A549 treated with Mapracorat at 1 μM for 4 hours (cell line): ENCODE measurements at places on chromosomes 4 and X. TPM values are rescaled to one million over a fixed set of nuclear protein-coding genes. Genes with fewer than 3 reads are reported as not detected.

SPARCL1 gene
- total RNA-seq: not detected in 5 replicates

FGF2 gene
- 26.9 to 57.2 TPM (median 51.8 TPM) in 5 replicates for total RNA-seq

ARHGAP6 gene
- 0.05 to 0.09 TPM in 2 of 5 replicates, not detected in the others for total RNA-seq

GPC4 gene
- total RNA-seq: 0.05 to 0.06 TPM in 2 of 5 replicates, not detected in the others

DRD5 gene
- total RNA-seq: not detected in 5 replicates

ADH1B gene
- not detected in 5 replicates for total RNA-seq

PRR27 gene
- total RNA-seq: not detected in 5 replicates

GUCY1B1 gene
- total RNA-seq: 0.07 to 0.36 TPM (median 0.21 TPM) in 5 replicates

GPRIN3 gene
- total RNA-seq: 1.5 to 3.0 TPM (median 2.9 TPM) in 5 replicates

SNCA gene
- total RNA-seq: 0.13 to 0.48 TPM (median 0.23 TPM) in 3 of 5 replicates, not detected in the others

PABPC4L gene
- total RNA-seq: 0.05 to 0.09 TPM (median 0.07 TPM) in 4 of 5 replicates, not detected in the other

MRFAP1 gene
- 250 to 265 TPM (median 257 TPM) in 5 replicates for total RNA-seq

P2RY4 gene
- total RNA-seq: not detected in 5 replicates

SLC4A4 gene
- total RNA-seq: 1.3 to 2.1 TPM (median 1.6 TPM) in 5 replicates

TEX13B gene
- not detected in 5 replicates for total RNA-seq

SPOCK3 gene
- 0.11 to 0.15 TPM (median 0.13 TPM) in 5 replicates for total RNA-seq

HTATSF1 gene
- total RNA-seq: 46.9 to 63.2 TPM (median 58.8 TPM) in 5 replicates

SPANXB1 gene
- 1.3 to 3.9 TPM (median 2.5 TPM) in 5 replicates for total RNA-seq

CFAP47 gene
- not detected in 5 replicates for total RNA-seq

BMX gene
- not detected in 5 replicates for total RNA-seq

MSN gene
- total RNA-seq: 234 to 311 TPM (median 285 TPM) in 5 replicates

KCNE5 gene
- total RNA-seq: 0.08 to 0.24 TPM in 2 of 5 replicates, not detected in the others

CT45A10 gene
- 0.22 TPM in 2 of 5 replicates, not detected in the others for total RNA-seq

GPAT3 gene
- total RNA-seq: 27.7 to 34.1 TPM (median 30.5 TPM) in 5 replicates

ANKRD50 gene
- 3.8 to 5.8 TPM (median 5.2 TPM) in 5 replicates for total RNA-seq

PABPC5 gene
- 0.08 TPM in 1 of 5 replicates, not detected in the others for total RNA-seq

RIPPLY1 gene
- not detected in 5 replicates for total RNA-seq

CRLF2 gene
- total RNA-seq: 0.69 to 1.1 TPM (median 0.77 TPM) in 5 replicates

ADH7 gene
- not detected in 5 replicates for total RNA-seq

BBS12 gene
- 2.0 to 3.2 TPM (median 3.0 TPM) in 5 replicates for total RNA-seq

CXCL8 gene
- total RNA-seq: 5.2 to 15.3 TPM (median 9.0 TPM) in 5 replicates

CCDC160 gene
- total RNA-seq: not detected in 5 replicates

DUSP9 gene
- total RNA-seq: 0.89 to 1.9 TPM (median 1.4 TPM) in 5 replicates

VGLL1 gene
- total RNA-seq: not detected in 5 replicates

HTRA3 gene
- 15.1 to 21.2 TPM (median 20.1 TPM) in 5 replicates for total RNA-seq

DUX4 gene
- not detected in 5 replicates for total RNA-seq

GPR143 gene
- 0.08 to 0.37 TPM (median 0.24 TPM) in 5 replicates for total RNA-seq

MAGEC2 gene
- not detected in 5 replicates for total RNA-seq

CHST7 gene
- total RNA-seq: 22.0 to 42.6 TPM (median 36.9 TPM) in 5 replicates

DCAF4L1 gene
- 0.12 to 0.19 TPM (median 0.15 TPM) in 5 replicates for total RNA-seq

MTNR1A gene
- 0.36 to 1.2 TPM (median 0.58 TPM) in 5 replicates for total RNA-seq

NUDT10 gene
- total RNA-seq: 0.53 to 1.1 TPM (median 0.82 TPM) in 5 replicates

CHRDL1 gene
- not detected in 5 replicates for total RNA-seq

BTC gene
- total RNA-seq: 0.91 to 1.6 TPM (median 1.2 TPM) in 5 replicates

RBMXL3 gene
- not detected in 5 replicates for total RNA-seq

TTC29 gene
- not detected in 5 replicates for total RNA-seq

THAP6 gene
- 5.0 to 6.6 TPM (median 6.1 TPM) in 5 replicates for total RNA-seq

GAGE2A gene
- not detected in 5 replicates for total RNA-seq

PTTG2 gene
- total RNA-seq: not detected in 5 replicates

CITED1 gene
- 0.81 to 3.0 TPM (median 1.9 TPM) in 5 replicates for total RNA-seq

AR gene
- 2.7 to 3.8 TPM (median 3.1 TPM) in 5 replicates for total RNA-seq
